RCC 7860 (cell line): ENCODE measurements at places on chromosomes 12 and 14.

- no peak for DNase-seq
These were observed 150.3 kb downstream of the CEP83 start for GRCh38 chr12:94309373-94309772.

GRCh38 chr14:68449561-68450181 is 343.2 kb downstream of the ZFP36L1 start:
- no peak for DNase-seq

DNA sequence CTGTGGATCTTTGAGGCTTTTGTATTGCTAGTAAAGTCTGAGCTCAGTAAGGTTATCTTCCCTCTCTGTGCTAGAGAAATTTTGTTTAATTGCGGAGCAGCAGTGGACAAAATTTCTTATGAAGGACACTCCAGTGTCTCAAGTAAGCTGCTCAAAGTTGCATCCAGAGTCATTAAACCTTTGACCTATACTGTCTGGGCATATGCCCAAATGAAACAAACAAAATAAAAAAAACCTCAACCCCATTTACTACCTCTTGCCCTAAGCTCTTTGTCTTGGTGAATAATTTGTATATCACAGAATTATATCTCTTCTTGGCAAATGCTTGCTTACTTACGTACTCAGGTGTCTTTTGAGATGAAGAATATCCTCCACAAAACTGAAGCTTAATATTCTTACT is 465.2 kb downstream of the SOX5 start:
- DNase-seq, result no peak

- no peak for DNase-seq
These were observed 56.9 kb upstream of the CORO1C start for GRCh38 chr12:108788076-108788782.
